CD4-positive, alpha-beta T cell treated with Interleukin-21 for 1 hour (primary cell): ENCODE measurements at places on chromosomes 6 and 20.
A peak's percentile ranks its signal among the peaks of the same experiment; 100 is the strongest.

GRCh38 chr6:157596461-157596860 is 215.5 kb downstream of the ZDHHC14 start:
- DNase-seq, result no peak

DNA sequence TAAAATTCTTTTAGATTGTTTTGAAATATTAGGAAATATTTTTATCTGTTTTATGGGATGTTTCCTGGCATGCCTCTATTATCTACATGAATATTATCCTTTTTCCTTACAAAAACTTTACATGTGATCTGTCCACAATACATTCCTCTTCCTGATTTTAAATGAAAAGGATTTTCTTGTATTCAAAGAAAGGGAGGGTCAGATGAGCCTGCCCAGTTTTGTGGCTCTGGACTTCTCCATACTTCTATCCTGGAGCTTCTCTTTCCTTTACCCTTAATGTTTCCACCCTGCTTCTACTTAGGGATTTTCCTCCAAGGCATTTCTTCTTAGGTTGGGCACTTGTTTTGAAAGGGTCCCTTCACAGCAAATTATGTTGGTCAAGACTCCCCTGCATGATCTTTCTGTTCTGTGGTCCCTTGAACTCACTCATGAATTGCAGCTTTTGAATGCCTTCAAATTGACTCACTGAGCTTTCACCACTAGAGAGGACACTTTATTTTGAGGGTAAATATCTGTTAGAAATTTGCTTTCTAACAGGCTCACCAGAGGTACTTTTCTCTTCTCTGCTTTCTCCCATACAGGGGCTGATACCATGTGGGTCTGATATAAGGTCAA is 104.9 kb downstream of the CENPW start:
- no peak for DNase-seq

GRCh38 chr6:47780510-47781356 is 1.1 kb upstream of the OPN5 start:
- DNase-seq, result peak; percentile 58

- no peak for DNase-seq
Measured at GRCh38 chr20:48220033-48220633, 434.9 kb upstream of the SULF2 start.

GRCh38 chr6:33740204-33740608 is 6.5 kb downstream of the IP6K3 start:
- no peak for DNase-seq

- no peak for DNase-seq
Measured at GRCh38 chr6:89828988-89829471, 650 bp upstream of the CASP8AP2 start.

GRCh38 chr6:80457439-80457933 is 351.0 kb downstream of the BCKDHB start:
- no peak for DNase-seq

DNA sequence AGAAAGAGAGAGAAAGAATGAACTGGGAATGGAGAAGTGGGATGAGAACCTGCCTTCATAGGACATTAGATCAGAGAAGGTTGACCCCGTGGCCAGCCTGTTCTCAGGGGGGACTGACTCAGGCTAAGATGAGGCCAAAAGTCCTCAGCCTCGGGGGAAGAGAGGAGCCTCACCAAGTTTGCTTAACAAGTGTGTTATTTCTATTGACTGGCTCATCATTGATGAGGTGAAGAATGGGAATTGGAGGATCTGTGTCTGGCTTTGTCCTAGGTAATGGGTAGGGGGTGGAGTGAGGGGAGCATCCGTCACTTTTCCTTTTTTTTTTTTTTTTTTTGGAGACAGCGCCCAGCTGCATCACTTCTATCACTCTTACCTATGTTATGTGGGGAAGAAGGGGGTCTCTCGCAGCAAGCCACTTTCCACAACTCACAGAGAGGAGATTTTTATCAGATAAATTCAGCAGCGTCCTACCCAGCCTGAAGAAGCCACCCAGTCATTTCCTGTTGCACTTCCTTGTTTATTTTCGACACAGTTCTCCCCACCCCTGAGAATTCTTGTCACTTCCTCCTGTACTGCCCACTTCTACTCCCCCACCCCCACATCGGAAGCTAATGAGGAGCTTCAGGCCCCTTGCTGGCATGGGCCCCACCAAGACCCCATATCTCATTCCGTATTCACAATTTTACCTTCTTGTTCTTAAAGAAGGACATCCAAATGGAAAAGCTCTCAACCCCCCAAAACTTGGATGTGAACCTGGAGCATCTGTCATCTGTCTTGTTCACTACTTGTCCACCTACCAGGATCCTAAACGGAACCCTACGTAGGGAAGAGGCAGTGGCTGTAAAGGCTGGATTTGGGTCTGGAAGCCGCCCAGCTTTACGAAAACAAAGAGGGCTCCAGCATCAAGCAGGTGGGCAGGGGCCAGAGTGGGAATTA is 2.8 kb upstream of the RNASET2 start:
- peak; percentile 82 for DNase-seq

GRCh38 chr6:4800662-4801061 is 24.5 kb downstream of the CDYL start:
- DNase-seq, result no peak

DNA sequence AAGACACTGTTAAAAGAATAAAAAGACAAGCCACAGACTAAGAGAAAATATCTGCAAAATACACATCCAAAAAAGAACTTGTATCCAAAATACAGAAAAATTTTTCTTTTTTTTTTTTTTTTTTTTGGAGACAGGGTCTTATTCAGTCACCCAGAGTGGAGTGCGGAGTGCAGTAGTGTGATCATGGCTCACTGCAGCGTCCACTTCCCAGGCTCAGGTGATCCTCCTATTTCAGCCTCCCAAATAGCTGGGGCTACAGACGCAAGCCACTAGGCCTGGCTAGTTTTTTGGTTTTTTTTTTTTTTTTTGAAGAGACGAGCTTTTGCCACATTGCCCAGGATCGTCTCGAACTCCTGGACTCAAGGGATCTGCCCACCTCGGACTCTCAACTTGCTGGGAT is 3.1 kb downstream of the ZUP1 start:
- DNase-seq, result no peak

GRCh38 chr6:134002821-134003220 is 49.6 kb downstream of the SLC2A12 start:
- DNase-seq, result no peak

DNA sequence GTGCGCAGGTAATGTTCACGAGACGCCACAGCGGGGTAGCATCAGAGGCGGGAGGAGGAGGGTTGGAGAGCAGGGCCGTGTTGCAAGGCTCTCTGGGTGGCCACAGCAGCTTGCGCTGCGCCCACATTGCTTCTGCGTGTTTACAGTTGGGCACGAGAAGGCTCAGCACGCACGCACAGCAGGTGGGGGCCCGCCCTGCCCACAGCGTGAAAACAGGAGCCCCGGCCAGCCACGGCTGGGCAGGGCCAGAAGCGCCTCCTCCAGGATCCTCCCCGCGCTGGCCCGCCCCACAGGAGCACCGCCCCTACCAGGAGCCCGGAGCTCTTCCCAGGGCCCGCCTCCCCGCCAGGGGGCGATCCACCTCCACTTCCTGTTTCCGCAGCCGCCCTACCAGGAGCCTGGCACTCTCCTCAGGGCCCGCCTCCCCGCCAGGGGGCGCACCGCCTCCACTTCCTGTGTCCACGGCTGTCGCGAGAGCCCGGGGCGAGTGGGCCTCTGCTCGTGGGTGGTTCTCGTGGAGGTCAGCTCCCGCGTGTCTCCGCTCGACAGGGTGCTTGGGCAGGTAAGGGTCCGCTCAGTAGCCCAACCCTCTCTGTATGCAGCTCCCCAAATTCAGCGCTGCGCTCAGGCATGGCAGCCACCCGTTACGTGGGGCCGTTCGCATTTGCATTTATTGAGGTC is at the start of gene FAM50B:
TSS of gene FAM50B (plus strand) at position 449 of the 681 bp plus-strand sequence. CDS start 439 bp downstream, outside the sequence.
- peak; percentile 93 for DNase-seq

DNA sequence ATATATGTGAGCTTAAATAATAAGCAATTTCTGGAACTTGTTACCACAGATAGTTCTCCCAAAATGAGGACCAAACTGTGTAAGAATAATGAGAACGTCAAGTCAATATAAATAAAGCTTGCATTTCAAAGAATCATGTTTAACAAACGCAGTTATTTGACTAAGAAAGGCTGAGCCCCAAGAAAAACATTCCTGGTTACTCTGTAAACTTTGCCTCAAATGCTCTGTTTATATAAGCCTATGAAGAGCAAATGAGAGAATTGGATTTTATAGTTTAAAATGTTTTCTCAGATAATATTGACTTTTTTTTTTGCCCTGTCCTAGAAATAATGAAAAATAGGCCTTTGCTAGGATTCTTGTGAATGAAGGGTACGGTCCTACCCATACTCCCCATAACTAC is 81.3 kb downstream of the C6orf52 start:
- DNase-seq, result no peak

- DNase-seq, result no peak
Measured at GRCh38 chr6:87396595-87397392, 11.0 kb upstream of the CFAP206 start.

GRCh38 chr6:128204616-128205015 is 303.8 kb upstream of the THEMIS start:
- DNase-seq, result no peak

DNA sequence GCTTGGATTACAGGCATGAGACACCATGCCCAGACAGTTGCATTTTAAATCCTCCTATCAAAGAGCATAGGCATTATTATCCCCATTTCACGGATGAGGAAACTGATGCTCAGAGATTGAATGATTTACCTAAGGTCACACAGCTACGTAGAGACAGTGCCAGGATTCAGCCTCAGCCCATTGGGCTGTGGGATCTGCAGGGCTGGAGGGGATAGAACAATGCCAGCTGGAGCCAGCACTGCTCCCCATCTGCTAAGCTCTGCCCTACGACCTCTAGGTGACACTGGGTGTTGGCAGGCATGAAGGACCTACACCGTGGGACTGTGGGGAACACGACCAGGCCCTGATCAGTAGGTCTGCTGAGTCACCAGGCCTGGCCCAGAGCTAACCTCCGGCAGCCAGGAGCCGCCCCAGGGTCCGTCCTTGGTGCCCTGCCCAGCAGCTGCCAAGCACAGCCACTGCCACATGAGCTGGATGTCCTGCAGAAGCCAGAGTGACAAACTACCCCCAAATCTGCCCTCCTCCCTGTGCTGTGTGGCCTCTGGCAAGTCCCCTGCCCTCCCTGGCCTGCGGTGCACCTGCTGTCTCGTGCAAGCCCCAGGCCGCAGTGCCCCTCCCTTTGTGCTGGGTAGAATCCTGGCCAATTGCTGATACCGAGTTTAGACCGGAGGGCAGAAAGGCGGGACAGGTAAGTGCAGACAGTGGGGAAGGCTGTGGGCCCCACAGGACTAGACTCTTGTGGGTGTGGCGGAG is 47.6 kb upstream of the PTGIS start:
- DNase-seq, result no peak

- peak; percentile 70 for DNase-seq
Measured at GRCh38 chr20:17504898-17505635, 26.1 kb downstream of the BFSP1 start.

- DNase-seq, result no peak
Measured at GRCh38 chr6:134949927-134950326, at the start of gene ALDH8A1. TSS of gene ALDH8A1 (minus strand) at chr6:134950101. CDS start at chr6:134950053, 48 bp downstream.

- DNase-seq, result no peak
Measured at GRCh38 chr6:156154896-156155295, 622.3 kb upstream of the ARID1B start.

DNA sequence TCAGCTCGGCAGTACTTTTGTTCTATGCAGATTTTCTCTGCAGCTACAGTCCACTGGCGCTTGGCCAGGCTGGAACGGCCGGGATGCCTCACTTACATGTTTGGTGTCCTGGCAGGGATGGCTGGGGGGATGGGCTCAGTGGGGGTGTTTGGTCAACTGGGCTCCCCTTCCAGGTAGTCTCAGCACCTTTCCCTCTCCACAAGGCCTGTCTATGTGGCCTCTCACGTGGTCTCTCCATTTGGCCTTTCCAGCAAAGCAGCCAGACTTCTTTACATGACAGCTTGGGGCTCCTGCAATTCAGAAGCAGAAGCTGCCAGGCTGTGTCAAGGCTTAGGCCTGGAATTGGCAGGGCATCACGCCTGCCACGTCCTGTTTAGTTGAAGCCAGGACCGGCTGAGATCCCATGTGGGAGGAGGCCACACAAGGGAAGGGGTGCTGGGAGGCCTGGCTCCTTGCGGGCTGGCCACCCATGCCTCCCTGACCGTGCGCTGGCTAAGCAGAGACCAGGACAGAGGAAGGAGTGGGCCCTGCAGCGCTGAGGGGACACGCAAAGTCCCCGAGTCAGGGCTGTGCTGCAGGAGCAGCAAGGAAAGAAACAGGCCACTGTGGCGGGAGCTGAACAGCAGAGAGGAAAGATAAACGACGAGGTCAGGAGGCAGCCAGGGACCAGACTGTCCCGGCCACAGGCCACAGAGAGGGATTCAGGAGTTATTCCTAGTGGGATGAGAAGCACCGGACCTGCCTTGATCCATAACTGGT is 38.9 kb downstream of the MGME1 start:
- DNase-seq, result no peak

DNA sequence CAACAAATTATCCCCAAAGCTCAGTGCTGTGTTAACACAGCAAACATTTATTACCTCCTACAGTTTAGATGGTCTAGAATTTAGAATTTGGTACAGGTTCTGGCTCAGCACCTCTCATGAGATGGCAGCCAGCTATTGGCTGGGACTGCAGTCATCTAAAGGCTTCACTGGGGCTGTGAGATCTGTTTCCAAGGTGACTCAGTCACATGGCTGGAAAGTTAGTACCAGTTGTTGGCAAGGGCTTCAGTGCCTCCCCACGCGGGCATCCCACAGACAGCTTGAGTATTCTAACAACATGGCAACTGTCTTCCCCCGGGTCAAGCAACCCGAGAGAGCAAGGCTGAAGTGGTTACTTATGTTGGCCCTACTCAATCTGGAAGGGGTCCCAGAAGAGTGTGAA is 44.8 kb upstream of the F13A1 start:
- DNase-seq, result no peak

DNA sequence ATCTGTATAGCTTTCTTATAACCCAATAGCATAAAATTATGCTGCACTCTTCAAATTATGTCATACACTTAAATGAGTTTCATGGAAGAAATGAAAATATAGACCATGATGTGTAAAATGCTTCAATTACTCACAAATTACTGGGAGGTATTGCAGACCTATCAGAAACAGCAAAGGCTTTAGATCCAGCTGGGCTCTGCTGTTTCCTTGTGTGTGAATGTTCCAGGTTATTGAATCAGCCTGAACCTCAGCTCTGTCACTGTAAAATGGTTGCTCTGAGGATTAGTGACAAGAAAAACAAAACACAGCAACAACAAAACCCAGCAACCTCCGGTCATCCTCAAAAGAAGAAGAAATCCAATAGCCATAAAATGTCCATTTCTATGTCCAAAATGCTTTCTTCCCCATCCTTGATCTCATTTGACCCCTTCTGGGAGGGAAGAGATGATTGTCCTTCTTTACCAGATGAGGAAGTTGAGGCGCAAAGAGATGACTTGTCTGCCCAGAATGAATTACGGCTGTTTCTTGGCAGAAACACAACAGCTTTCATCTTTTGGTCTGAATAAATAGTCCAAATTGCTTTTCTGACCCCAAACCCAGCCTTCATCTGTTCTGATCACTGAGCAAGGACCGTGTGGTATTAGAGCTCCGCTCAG is 42.2 kb upstream of the TGM6 start:
- no peak for DNase-seq

GRCh38 chr20:49863666-49864065 is 51.0 kb downstream of the SLC9A8 start:
- DNase-seq, result no peak

GRCh38 chr20:64065974-64066343 is 3.0 kb downstream of the TCEA2 start:
- peak; percentile 76 for DNase-seq
